Dermis blood vessel endothelial cell (primary cell): ENCODE measurements at places on chromosomes 3 and 15. TPM values are rescaled to one million over a fixed set of nuclear protein-coding genes. Genes with fewer than 3 reads are reported as not detected.
A peak's percentile ranks its signal among the peaks of the same experiment; 100 is the strongest.

- no peak for DNase-seq
Measured at GRCh38 chr3:61701011-61701410, 139.6 kb downstream of the PTPRG start.

DNA sequence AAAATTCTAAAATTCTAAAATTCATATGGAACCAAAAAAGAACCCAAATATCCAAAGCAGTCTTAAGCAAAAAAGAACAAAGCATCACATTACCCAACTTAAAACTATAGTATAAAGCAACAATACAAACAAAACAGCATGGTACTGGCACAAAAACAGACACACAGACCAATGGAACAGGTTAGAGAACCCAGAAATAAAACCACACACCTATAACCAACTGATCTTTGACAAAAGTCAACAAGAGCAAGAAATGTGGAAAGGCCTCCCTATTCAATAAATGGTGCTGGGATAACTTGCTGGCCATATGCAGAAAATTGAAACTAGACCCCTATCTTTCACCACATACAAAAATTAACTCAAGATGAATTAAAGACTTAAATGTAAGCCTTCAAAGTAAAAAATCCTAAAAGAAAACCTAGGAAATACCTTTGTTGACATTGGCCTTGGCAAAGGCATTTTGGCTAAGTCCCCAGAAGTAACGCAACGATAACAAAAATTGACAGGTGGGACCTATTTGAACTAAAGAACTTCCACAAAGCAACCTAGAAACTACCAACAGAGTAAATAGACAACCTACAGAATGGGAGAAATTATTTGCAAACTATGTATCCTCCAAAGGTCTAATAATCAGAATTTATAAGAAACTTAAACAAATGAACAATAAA lies 56.9 kb downstream of the TTBK2 start:
- DNase-seq = peak; percentile 11

DNA sequence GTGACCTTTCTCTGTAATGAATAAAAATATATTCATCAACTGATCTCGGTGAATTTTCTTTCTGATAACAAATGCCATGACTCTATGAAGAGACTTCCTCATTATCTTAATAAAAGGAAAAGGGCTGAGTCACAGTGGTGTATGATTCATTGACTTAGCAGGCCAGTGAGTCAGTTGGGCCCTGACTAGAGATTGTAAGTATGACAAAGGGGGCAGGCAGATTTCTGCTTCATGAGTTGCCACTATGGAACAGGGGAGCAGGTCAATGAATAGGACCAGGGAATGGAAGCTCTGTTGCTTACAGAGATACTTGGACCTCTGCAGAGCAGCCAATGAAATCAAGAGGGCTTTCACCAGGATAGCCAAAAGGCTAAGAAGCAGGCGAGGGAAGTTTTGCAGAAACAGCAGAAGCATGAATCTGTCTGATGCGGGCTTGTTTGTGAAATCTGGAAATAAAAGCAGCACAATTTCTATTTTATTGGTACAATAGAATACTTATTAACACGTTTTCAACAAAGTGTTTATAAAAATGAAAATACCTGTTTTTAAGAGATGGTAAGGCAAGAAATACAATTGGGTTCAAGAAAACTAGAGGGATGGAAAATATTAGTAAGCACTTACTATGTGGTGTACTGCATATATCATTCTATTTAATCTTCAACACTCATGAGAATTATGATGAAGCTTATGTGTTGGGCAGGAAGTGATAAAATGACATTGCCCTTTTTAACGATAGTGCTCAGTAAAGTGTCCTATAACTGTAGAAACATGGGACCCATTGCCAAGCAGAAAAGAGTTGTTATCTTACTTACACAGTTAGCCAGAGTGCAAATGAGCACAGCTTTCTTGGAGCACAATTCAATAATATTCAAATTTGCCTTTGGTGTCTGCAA lies 169.8 kb upstream of the MYRIP start:
- DNase-seq = peak; percentile 98

GRCh38 chr3:132245552-132246142 lies 71.6 kb upstream of the ACP3 start:
- DNase-seq = no peak

GRCh38 chr3:169323578-169324451 lies 339.7 kb downstream of the MECOM start:
- peak; percentile 68 for DNase-seq

- DNase-seq = no peak
Measured at GRCh38 chr3:135199137-135199536, 404.1 kb downstream of the EPHB1 start.

The PLSCR5 gene
- not detected in 2 replicates for total RNA-seq
